ENCODE measurements at places on chromosomes 3 and 15.
A peak's percentile ranks its signal among the peaks of the same experiment; 100 is the strongest.

DNA sequence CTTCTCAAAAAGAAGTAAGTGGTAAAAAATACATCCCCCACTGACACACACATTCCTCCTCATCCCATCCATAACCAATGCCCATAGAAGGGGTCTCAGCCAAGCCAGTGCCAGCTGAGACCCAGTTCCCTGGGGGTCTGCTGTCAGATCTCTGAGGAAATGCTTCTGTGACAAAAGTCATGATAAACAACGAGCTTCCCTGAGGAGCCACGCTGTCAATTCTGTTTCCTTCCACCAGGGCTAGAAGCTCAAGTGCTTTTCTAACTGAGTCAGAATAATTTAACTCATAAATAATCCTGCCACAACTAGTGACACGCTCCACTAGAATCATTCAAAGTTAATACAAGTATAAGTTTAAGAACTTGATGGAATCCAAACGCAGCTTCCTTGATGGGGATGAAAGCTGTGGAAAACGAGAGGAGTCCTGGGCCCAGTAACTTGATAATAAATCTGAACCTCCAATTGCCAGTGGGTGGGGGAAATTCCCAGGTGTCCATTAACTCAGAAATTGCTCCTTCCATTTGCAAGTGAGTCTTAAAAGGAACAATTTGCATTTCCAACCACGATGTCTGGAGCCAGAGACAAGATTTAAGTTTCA is 348.7 kb upstream of the LMCD1 start:
- no peak overlapping the region for H3K27ac ChIP-seq
- no peak for DNase-seq
- no peaks in the 10 kb centered on the region for H3K36me3 ChIP-seq
- no peak overlapping the region for H3K4me3 ChIP-seq

- H3K36me3 ChIP-seq, result no peaks in the 10 kb centered on the region
- DNase-seq, result no peak
- no peaks in the 10 kb centered on the region for H3K27me3 ChIP-seq
- no peak overlapping the region for H3K27ac ChIP-seq
- H3K4me1 ChIP-seq, result no peaks in the 10 kb centered on the region
Observed at GRCh38 chr3:139601191-139601961, 61.8 kb upstream of the RBP1 start.

DNA sequence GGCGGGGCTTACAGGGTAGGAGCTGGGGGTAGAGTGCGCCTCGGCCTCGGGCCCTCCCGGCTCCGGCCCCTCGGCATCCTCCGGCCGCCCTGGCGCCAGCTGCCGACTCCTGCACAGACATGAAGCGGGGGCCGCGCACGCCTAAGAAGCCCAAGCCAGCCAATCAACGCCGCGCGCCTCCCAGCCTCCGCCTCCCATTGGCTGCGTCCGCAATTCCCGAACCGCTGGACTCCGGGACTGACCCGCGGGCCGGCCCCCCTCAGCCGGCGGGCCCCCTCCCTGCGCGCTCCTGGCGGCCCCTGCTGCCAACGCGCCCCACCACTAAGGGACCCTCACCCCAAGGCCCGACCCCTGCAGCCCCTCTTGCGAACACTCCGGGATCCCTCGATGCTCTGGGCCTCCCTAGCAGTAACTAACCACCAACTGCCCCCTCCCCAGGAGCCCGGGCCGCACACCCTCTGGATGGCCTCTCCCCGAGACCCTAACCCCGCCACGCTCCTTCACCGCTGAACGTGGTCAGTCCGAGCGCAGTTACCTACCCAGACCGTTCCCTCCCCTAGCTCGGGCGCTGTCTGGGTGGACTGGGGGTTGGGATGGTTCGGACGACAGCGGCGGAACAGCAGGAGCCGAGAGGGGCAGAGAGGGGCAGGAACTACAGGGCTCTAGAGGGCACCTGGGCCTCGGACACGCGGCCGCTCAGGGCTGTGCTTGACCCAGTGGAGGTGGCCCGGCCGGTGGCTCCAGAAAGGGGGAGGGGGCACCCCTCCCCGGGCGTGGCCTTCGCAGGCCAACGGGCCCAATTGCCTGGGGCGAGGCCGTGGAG is 5.0 kb downstream of the GATA2 start:
- H3K4me3 ChIP-seq, result peak overlapping the region; percentile 71
- no peak for DNase-seq
- H3K36me3 ChIP-seq, result no peaks in the 10 kb centered on the region
- peaks cover 23% of the 10 kb centered on the region for H3K4me1 ChIP-seq

- peaks cover 11% of the 10 kb centered on the region for H3K27me3 ChIP-seq
- H3K36me3 ChIP-seq, result no peaks in the 10 kb centered on the region
- no peak overlapping the region for H3K27ac ChIP-seq
- peak overlapping the region; percentile 4 for H3K4me3 ChIP-seq
- DNase-seq, result no peak
Observed at GRCh38 chr15:52798529-52799101, 8.5 kb upstream of the ONECUT1 start.

GRCh38 chr3:156273111-156273694 is 152.8 kb downstream of the KCNAB1 start:
- H3K27me3 ChIP-seq, result no peaks in the 10 kb centered on the region
- no peaks in the 10 kb centered on the region for H3K4me1 ChIP-seq
- no peaks in the 10 kb centered on the region for H3K36me3 ChIP-seq
- no peak overlapping the region for H3K27ac ChIP-seq
- no peak overlapping the region for H3K4me3 ChIP-seq

GRCh38 chr3:141236361-141236760 is 4.7 kb downstream of the PXYLP1 start:
- no peak overlapping the region for H3K4me3 ChIP-seq
- no peaks in the 10 kb centered on the region for H3K27me3 ChIP-seq
- H3K36me3 ChIP-seq, result no peaks in the 10 kb centered on the region
- no peak for DNase-seq
- H3K4me1 ChIP-seq, result peaks cover 19% of the 10 kb centered on the region
- peak overlapping the region; percentile 84 for H3K27ac ChIP-seq

GRCh38 chr3:66823532-66823931 is 174.6 kb upstream of the KBTBD8 start:
- no peak overlapping the region for H3K4me3 ChIP-seq
- no peak for DNase-seq
- H3K4me1 ChIP-seq, result no peaks in the 10 kb centered on the region
- no peak overlapping the region for H3K27ac ChIP-seq

GRCh38 chr15:25694823-25695312 is 168.3 kb downstream of the ATP10A start:
- no peak for DNase-seq
- no peak overlapping the region for H3K4me3 ChIP-seq
- no peaks in the 10 kb centered on the region for H3K27me3 ChIP-seq
- peak overlapping the region; percentile 47 for H3K27ac ChIP-seq
- H3K36me3 ChIP-seq, result peaks cover 55% of the 10 kb centered on the region

GRCh38 chr15:28100516-28101195 is 1.5 kb upstream of the OCA2 start:
- H3K27me3 ChIP-seq, result no peaks in the 10 kb centered on the region

GRCh38 chr3:37053753-37054152 is 60.4 kb downstream of the MLH1 start:
- H3K4me1 ChIP-seq, result peaks cover 13% of the 10 kb centered on the region
- peak overlapping the region; percentile 3 for H3K4me3 ChIP-seq
- DNase-seq, result no peak
- H3K36me3 ChIP-seq, result peaks cover 18% of the 10 kb centered on the region
- peak overlapping the region; percentile 90 for H3K27ac ChIP-seq

- no peaks in the 10 kb centered on the region for H3K27me3 ChIP-seq
- no peak overlapping the region for H3K27ac ChIP-seq
- H3K4me1 ChIP-seq, result no peaks in the 10 kb centered on the region
- no peak overlapping the region for H3K4me3 ChIP-seq
- H3K36me3 ChIP-seq, result no peaks in the 10 kb centered on the region
- DNase-seq, result no peak
Observed at GRCh38 chr3:56491566-56491965, 23.3 kb upstream of the ERC2 start.

GRCh38 chr3:119579366-119580066 is at the start of gene ADPRH:
Gene ADPRH, plus strand, starts transcription at chr3:119579492. Its CDS starts 2,678 bp downstream, at chr3:119582170.
- no peak for DNase-seq
- peak within 1 kb of the TSS; percentile 88 for H3K4me3 ChIP-seq
- no peaks in the 10 kb centered on the region for H3K27me3 ChIP-seq
